SK-MEL-5 (cell line): ENCODE measurements at places on chromosomes 5 and 9.

- no peak for DNase-seq
Measured at GRCh38 chr5:666816-667498, 26.2 kb downstream of the TPPP start.

- DNase-seq, result peak; percentile 71
Measured at GRCh38 chr5:115831163-115831768, 10.1 kb downstream of the ATG12 start.

GRCh38 chr9:116726602-116727001 is 39.5 kb downstream of the TRIM32 start:
- DNase-seq, result no peak

- DNase-seq, result peak; percentile 57
Measured at GRCh38 chr9:13427587-13427986, 148.1 kb upstream of the MPDZ start.

DNA sequence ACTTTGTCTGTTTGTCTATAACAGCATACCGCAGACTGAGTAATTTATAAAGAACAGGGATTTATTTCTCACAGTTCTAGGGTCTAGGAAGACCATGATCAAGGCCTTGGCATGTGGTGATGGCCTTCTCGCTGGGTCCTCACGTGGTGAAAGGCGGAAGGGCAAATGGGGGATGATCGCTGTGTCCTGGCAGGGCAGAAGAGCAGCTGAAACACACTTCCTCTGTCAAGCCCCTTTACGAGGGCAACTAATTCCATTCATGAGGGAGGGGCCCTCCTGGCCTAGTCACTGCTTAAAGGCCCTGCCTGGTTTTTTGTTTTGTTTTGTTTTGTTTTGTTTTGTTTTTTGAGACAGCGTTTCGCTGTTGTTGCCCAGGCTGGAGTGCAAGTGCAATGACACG is 41.9 kb upstream of the UBTD2 start:
- no peak for DNase-seq
